ENCODE measurements at places on chromosomes 2 and 18.

DNA sequence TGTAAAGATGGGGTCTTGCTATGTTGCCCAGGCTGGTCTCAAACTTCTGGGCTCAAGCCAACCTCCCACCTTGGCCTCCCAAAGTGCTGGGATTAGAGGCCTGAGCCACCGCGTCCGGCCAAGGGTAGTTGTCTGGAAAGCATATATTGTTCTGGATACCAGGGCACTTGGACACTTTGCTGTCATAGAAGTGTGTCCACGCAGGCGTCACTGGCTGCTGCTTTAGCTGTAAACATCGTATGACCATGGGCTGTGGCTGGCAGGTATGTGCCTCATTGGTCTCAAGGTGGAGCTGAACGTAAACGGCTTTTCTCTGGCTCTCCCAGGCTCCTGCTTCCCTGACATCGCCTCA is 3.2 kb upstream of the GPR35 start:
- DNase-seq = peak; percentile 31

DNA sequence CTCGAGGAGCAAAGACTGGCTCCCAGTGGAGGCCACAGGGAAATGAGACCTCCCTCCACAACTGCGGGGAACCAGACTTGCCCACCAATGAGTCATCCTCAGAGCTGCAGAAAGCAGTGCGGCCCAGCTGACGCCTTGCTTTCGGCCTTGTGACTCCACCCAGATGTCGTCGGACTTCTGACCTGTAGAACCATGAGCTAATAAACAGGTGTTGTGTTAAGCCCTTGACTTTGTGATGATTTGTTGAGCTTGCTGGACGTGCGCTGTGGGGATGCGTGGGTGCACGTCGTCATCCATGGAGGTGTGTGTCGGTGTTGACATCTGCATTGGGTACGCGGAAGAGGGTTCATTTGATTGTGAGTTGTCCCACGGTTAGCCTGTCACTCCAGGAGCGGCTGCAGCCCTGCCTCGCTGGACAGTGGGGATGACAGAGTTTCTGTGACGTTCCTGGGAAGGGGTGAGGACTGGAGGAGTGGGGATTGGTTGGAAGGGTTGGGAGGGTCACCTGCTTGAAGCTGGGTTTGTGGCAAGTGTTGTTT is 154.1 kb downstream of the SH3BP4 start:
- DNase-seq = no peak

DNA sequence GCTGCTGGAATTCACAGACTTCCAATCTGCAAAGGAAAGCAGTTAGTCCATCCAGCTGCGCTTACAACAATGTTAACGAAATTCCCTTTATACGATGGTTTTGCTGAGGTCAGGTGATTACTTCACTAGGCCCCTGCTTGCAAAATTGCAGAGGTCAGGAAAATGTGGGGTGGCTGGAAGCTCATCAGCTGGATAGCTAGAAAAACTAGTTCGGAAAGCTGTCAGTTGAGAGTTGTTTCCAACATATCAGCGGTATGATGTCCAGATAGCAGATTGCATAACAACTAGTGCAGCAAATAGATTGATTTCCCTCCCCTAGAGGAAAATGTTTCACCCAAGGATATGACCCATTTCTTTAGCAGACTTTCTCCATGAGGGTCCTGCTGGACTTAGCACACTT is 2021.1 kb upstream of the CELF4 start:
- DNase-seq = no peak

DNA sequence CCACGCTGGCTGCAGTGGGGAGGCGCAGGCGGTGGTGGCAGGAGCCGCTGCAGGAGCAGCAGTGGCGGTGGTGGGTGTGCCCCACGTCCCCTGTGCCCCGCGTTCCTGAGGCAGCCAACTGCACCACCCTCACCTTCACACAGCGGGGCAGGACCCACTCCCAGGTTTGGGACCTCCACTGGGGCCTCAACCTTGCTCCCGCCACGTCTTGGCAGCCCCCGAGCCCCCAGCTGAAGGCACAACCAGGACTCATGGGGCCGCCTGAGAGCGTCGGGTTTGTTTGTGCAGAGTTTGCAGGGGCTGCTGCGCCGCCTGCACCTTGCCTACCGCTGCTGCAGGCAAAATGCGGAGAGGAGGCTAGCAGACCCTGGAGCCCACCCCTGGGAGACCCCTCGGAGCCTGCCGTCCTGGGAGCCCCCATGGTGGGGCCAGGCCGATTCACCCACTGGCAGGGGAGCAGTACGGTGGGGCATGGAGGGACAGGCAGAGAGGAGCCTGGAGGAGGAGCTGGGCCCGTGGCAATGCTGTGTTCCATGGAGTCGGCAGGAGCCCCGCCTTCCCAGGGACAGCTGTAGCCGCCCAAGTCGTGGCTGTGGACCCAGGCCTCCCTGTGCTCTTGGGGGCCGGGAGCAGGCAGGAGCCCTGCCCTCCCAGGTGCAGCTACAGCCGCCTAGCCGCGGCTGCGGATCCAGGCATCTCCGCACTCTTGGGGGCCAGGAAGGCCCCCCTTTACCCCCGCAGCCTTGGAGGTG is 14.7 kb upstream of the EML6 start:
- DNase-seq = no peak

DNA sequence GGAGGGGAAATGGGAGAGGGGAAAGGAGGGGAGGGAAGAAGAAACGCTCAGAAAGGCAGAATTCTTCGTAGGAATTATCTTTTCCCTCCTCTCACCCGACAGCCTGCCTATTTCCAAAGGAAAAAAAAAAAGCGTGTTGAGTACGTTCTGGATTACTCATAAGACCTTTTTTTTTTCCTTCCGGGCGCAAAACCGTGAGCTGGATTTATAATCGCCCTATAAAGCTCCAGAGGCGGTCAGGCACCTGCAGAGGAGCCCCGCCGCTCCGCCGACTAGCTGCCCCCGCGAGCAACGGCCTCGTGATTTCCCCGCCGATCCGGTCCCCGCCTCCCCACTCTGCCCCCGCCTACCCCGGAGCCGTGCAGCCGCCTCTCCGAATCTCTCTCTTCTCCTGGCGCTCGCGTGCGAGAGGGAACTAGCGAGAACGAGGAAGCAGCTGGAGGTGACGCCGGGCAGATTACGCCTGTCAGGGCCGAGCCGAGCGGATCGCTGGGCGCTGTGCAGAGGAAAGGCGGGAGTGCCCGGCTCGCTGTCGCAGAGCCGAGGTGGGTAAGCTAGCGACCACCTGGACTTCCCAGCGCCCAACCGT is at the start of gene GAD1:
GAD1 (plus strand) TSS at position 384 of the 589 bp plus-strand sequence. CDS start 1,705 bp downstream, outside the sequence.
- peak; percentile 91 for DNase-seq

DNA sequence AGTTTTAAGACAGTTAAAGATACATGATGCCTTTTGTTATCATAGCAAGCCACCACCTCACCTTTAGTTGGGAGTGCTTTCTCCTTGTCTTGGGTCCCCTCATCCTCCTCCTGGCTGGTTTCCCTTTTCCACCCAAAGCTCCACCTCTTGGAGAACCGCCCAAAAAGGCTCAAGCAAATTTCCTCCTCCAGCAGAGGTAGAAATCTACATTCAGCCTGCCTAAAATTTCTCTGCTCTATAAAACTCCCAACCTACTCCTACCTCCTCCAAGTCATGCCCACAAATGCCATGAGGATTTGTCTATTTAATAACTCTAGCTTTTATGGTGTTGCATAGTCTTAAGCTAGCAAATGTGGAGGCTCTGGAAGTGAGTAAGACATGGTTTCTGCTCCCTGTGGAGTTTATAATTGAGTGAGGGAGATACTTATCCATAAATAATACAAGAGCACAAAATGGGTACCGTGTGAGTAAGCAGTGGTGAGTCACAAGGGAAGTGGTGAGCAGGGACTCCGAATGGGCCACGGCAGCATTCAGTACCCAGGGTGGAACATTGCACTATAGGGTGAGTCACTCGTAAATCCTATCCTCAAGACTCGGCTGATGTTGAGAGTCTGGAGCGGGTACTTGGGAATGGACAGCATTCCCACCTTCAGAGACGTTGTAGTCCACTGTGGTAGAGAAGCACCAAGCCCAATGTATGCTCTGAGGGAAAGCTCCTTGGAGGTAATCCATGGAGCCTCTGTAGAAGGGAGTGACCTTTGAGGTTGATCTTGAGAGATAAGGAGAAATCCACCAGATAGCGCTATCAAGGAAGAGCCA is 146.3 kb downstream of the RTN4 start:
- DNase-seq = no peak

- DNase-seq = no peak
Measured at GRCh38 chr2:71190656-71191569, 36.0 kb downstream of the PAIP2B start.

DNA sequence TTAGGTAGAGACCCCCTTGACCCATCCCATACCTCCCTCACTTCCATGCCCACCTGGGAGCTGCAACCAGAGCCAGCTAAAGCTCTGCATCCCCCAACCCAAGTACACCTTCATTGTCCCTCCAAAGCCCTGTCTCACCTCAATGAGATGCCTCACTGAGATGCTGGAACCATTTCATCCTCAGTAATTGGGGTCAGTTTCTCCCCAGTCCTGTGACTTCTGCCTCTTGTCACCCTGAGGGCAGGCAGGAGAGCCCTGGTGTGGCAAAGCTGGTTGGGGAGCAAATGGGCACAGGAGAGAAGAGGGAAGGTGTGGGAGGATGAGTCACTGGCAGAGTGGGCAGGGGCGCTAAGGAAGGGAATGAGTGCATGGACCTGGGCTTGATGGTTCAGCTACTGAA is 27.9 kb upstream of the NT5DC4 start:
- DNase-seq = no peak

GRCh38 chr2:121255358-121255757 is 29.6 kb downstream of the TFCP2L1 start:
- DNase-seq = no peak

DNA sequence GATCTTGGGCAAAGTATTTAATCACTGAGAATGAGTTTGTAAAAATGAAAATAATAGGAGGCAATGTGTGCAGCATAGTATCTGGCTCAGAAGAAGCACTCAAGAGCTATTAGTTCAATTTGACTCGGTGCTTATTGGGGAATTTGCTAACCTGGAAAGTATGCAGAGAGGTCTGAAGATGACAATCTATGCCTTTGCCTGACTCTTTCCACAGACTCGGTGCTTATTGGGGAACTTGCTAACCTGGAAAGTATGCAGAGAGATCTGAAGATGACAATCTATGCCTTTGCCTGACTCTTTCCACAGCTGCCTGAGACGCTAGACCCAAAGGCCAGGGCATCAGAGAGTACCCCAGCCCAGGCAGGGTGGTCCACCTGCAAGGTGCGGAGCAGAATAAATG is 12.2 kb upstream of the SH3BP4 start:
- no peak for DNase-seq

DNA sequence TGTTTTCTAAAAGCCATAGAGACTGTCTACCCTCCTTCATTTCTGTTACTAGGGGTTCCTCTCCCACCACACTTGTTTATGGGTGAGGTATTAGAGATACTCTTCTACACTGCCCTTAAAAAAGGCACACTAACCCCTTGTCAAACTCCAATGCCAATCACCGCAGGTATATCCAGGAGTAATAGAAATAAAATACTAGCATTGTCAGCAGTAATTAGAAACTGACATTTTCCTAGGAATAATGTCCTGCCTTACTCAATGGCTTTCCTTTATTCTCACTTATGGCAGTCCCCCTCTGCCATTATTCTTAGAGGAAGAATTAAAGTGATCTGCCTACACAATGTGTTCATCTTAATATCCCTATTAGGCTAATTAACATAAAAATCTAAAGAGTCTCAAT is 5.0 kb upstream of the BUB1 start:
- DNase-seq = no peak

GRCh38 chr2:175203621-175204496 is 22.3 kb upstream of the ATP5MC3 start:
- DNase-seq = no peak

- no peak for DNase-seq
Measured at GRCh38 chr2:143524119-143524553, 394.9 kb downstream of the ARHGAP15 start.

GRCh38 chr2:241619597-241620418 is 17.1 kb downstream of the THAP4 start:
- DNase-seq = no peak

GRCh38 chr2:11910971-11911370 is 164.5 kb downstream of the LPIN1 start:
- no peak for DNase-seq

GRCh38 chr2:39547811-39548719 is 111.0 kb upstream of the MAP4K3 start:
- DNase-seq = no peak

- DNase-seq = no peak
Measured at GRCh38 chr2:99127981-99128380, 13.5 kb upstream of the C2orf15 start.

GRCh38 chr2:32812316-32812715 is 134.4 kb upstream of the LTBP1 start:
- DNase-seq = no peak

DNA sequence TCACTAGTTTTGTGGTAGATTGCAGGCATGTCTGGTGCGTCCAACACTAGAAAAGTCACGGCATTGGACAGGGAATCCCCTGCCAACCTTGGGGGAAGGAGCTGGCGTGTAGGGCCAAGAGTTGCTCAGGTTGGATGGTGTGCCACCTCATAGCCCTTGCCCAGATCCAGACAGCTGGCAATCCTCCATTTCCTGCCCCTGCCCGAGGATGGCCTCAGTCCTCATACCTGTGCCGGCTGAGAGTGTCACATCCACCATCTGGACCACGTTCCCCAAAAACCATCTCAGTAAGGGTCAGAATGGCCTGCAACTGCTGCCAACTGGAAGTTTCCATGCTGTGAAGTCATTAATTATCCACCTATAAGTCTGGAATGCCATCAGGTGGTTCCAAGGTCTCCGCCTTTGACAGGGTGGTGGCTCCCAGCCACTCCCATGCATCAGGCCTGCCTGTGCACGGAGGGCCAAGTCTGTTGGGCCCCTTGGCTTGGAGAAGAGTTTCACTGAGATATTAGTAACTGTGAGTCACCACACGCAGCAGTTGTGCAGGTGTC is 55.0 kb downstream of the IMPA2 start:
- no peak for DNase-seq

DNA sequence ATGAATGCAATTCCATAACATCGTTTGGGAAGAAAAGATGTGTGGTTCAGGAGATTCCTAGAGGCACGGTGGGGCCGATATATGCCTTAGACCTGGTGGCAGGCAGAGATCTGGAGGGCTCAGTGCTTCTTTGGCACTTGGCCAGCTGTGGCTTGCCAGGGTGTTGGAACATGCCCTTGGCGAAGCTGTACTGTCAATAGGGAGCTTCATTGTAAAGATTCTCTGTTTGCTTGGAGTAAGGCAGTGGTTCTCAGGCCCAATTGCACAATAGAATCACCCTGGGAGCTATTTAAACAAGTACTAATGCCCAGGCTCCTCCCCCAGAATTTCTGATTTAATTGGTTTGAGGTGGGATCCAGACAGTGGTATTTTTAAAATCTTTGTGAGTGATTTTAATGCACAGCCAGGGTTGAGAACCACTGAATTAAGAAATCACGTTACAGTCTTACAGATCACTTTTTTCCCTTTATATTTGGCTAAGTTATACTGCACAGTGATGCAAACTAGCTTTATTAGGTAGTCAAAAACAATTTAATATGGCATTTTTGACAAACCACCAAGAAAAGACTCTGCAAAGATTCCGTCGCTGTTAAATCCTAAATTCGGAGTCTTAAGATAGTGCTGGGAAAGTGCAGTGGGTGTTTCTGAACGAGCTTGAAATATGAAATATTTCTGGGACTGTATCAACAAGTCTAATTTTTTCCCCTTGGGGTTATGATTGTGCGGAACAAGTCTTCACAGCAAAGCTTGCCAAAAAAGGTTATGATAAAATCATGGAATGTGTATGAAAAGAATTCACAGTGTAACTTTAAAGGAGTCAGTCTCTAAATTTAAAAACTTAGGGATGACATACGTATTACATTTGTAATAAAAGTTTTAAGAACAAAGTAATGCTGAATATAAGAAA is 78.0 kb downstream of the CRIM1 start:
- no peak for DNase-seq

GRCh38 chr18:40031435-40031834 is 1923.6 kb upstream of the PIK3C3 start:
- DNase-seq = no peak

GRCh38 chr2:21251216-21251980 is 127.6 kb downstream of the TDRD15 start:
- DNase-seq = no peak

Measured in cardiac septum (tissue), 1 donor.